ENCODE measurements at places on chromosomes 11 and 22. TPM values are rescaled to one million over a fixed set of nuclear protein-coding genes. Genes with fewer than 3 reads are reported as not detected.

Gene GGTLC3
- not detected for polyA plus RNA-seq

Gene PDGFD
- 0.03 TPM for polyA plus RNA-seq

Gene RASL10A
- not detected for polyA plus RNA-seq

Gene FAM227A
- polyA plus RNA-seq: 0.27 TPM

Gene GAS2
- 0.35 TPM for polyA plus RNA-seq

Gene MLC1
- polyA plus RNA-seq: not detected

Gene GPHA2
- polyA plus RNA-seq: 0.27 TPM

Gene KREMEN1
- 10.6 TPM for polyA plus RNA-seq

Gene ANKK1
- polyA plus RNA-seq: 0.96 TPM

Gene CYB5R2
- polyA plus RNA-seq: 36.0 TPM

Gene MMP27
- polyA plus RNA-seq: not detected

Gene CALCA
- not detected for polyA plus RNA-seq

Gene RNF121
- polyA plus RNA-seq: 26.8 TPM

Gene P2RY6
- polyA plus RNA-seq: 0.04 TPM

Gene OR8A1
- not detected for polyA plus RNA-seq

Gene CHRM1
- not detected for polyA plus RNA-seq

Gene ZFPL1
- 48.3 TPM for polyA plus RNA-seq

Gene ZNF195
- 10.5 TPM for polyA plus RNA-seq

Gene DKK3
- polyA plus RNA-seq: 197 TPM

Gene CHRM4
- polyA plus RNA-seq: not detected

Gene SYT13
- polyA plus RNA-seq: not detected

Gene FOLR2
- polyA plus RNA-seq: not detected

Gene DNAJB7
- not detected for polyA plus RNA-seq

Gene MGAT3
- polyA plus RNA-seq: not detected

Gene RAG2
- polyA plus RNA-seq: not detected

Gene SCUBE2
- polyA plus RNA-seq: 1.3 TPM

Gene PRR5L
- 25.0 TPM for polyA plus RNA-seq

Gene RIBC2
- 1.7 TPM for polyA plus RNA-seq

Gene GPR137
- 29.0 TPM for polyA plus RNA-seq

Gene OR4C11
- not detected for polyA plus RNA-seq

Gene ZNF143
- 11.4 TPM for polyA plus RNA-seq

Gene HTR3A
- polyA plus RNA-seq: not detected

Gene C11orf86
- not detected for polyA plus RNA-seq

Gene PAMR1
- 0.37 TPM for polyA plus RNA-seq

Gene MFNG
- 5.7 TPM for polyA plus RNA-seq

Gene POTEH
- not detected for polyA plus RNA-seq

Gene SCT
- not detected for polyA plus RNA-seq

Gene MUC15
- polyA plus RNA-seq: 0.14 TPM

Gene PIK3C2A
- 4.3 TPM for polyA plus RNA-seq

Gene NNMT
- polyA plus RNA-seq: not detected

Gene CLCF1
- 2.2 TPM for polyA plus RNA-seq

All from foreskin keratinocyte (primary cell).